8988T (cell line): ENCODE measurements at places on chromosomes 1 and 21.

DNA sequence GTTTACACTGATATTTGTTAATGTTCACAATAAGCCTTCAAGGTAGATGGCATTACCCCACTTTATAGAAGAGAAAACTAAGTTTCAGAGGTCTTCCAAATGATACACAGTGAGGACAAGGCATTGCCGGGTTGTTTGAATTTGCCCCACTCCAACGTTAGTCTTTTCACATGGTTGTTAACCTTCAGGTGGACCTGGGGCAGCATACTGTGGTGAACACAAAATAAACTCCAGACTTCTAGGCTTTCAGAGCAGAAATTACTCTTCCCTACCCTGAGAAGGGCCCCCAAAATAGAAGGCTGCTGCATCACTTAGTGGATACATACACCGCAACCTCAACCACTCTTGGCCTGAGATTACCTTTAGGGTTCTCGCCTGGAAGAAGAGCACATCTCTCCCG lies 3.4 kb upstream of the KHDRBS1 start:
- DNase-seq, result no peak

DNA sequence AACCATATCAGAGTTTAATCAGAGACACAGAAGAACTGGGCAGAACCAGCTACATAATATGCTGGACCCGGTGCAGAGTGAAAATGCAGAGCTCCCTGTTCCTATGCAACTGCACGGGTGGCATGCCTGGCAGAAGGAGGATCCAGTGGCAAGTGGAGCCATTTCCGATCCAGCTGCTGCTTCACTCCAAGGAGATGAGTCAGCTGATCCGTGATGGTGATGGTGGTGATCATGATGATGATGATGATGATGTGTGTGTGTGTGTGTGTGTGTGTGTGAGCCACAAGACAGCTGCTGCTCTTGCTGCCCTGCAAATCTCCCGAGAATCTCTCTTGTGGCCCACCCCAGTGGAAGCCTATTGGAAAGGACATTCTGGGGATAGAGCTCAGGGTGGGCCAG lies 133.0 kb downstream of the URB2 start:
- no peak for DNase-seq

GRCh38 chr1:93766451-93766850 lies 84.8 kb upstream of the BCAR3 start:
- no peak for DNase-seq

DNA sequence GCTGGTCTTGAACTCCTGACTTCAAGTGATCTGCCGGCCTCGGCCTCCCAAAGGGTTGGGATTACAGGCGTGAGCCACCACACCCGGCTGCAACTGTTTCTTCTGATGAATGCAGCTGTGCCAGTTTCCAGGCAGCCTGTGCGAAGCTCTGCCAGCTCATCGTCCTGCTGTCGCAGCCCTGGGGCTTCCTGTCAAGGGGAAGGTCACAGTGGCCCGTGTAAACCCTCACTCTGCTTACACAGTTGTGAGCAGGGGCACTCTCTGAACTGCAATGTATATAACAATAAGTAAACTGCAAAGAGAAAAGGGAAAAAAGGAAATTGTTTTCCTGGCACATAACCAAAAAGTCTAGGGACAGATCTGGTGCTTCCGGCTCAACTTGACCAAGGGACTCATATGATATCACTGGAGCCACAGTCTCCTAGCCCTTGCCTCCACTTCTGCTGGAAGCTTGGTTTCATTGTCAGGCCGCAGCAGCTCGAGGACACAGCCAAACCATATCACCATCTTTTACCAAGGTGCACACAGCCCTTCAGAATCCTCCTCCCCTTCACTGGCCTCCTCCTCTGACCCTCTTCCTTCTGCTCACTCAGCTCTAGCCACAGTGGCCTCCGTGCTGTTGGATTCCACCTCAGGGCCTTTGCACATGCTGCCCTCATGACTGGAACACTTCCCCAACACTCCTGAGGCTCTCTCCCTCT lies 22.8 kb upstream of the LBR start:
- DNase-seq, result no peak

DNA sequence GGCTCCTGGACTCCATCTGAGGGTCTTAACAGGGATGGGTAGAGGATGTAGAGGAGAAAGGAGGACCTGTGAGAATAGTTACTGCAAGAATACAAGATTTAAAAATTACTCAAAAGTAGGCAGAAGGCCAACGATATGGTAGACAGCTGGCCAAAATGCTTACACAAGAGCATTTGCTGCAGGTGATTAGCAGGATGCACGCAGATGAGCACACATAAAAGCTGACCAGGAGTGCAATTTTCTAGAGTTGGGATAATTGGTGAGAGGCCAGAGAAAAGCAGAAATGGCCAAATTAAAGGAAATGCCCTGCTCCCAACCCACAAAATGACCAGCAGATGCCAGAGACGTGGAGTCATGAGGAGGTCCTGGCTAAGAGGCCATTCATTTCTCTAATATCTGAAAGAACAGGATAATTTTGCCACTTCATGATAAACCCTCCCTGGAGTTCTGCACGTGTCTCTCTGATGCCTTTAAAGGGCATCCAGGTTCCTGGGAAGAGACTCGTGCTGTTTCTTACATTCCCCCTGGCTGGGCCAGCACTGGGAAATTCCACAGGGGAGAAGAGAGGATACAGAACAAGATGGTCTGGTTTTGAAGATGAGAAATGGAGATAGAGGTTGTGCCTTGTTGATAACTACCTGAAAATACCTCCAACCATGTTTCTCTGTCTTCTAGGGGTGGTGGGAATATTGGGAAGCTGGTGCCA lies 62.3 kb upstream of the KCNA3 start:
- DNase-seq, result no peak

DNA sequence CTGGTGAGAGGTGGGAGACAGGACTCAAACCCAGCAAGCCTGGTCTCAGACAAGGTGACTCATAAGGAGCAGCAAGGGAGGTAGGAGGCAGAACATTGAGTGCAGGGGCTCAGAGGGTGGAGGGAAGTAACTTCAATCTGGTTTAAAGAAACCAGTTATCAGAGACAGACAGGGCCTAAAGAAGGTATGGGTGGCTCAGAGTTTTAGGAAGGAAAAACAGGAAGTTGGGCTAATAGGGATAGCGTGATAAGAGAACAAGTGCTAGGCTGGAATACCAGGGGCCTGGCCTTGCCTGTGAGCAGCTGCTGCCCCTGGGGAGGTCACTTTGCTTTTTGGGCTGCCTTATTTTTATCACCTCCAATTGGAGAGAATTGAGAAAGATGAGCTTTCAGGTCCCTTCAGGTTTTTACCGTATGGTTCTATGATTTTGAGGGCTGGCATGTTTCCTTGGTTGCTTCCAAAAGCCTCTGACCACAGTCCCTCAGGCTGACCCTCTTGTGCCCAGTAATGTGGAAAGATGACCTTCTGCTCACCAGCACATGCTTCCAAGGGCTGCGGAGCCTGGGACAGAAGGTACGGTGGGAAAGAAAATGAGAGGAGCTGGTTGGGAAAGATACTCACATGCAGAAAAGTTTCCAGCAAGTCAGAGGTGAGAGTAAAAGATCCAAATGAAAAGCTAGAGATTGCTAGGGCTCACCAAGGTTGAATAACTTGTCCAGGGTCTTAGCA lies 77.0 kb downstream of the DDR2 start:
- no peak for DNase-seq

- DNase-seq, result no peak
These were observed 684.0 kb downstream of the NCAM2 start for GRCh38 chr21:21682172-21682571.

DNA sequence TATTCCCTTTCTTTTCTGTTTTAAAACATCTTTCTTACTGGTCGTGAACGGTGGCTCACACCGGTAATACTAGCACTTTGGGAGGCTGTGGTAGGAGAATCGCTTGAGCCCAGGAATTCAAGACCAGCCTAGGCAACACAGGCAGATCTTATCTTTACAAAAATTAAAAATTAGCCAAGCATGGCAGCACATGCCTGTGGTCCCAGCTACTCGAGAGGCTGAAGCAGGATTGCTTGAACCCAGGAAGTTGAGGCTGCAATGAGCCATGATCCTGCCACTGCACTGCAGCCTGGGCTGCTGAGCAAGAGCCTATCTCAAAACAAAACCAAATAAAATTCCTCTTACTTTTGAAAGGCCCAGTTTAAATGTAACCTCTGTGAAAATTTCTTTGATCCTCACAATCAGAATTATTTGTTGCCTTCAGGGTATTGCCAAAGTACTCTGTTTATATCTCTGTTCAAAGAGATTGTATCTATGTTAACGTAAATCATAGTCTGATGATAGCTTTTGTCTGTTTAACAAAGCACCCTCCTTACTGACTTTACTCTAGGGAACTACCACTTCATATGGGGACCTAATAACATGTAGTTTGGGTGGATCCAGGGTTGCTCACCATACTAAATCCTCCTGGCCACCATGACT lies 71.6 kb downstream of the RERE start:
- no peak for DNase-seq

DNA sequence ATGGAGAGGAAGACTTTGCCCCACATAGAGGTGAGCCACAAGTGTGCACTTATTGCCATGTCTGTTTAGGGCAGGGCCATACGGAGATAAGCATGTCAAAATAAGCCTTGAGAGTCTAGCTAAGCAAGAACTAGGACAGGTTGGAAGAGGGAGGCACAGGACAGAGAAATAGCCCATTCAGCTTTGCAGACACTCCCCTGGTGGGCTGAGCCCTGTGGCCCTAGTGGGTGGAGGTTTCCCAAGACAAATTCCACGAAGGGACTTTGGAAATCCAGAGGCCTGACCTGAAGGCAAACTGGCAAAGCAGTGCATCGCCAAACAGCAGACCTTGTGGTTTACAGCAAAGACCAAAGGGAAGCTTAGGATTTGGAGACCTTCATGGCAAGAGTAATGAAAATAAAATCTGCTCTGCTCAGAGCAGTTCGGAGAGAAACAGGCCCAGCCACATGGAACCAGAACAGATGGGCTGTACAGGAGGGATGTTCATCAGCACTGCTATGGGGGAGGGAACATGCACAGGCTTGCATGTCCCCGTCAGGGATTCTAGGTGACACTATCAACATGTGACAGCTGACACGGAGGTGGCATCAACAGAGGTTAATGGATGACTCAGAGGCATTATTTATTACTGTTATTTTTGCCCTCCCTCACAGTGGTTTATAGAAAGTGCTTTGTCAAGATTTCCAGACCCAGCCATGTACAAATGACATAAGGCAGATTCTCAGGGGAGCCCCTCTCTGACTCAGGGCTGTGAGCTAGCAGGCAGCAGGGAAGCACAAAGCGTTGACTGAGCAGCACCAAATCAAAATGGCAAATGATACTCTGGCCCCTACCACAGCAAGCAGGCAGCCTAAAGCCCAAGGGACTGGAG lies 90.1 kb upstream of the IRF2BP2 start:
- no peak for DNase-seq

DNA sequence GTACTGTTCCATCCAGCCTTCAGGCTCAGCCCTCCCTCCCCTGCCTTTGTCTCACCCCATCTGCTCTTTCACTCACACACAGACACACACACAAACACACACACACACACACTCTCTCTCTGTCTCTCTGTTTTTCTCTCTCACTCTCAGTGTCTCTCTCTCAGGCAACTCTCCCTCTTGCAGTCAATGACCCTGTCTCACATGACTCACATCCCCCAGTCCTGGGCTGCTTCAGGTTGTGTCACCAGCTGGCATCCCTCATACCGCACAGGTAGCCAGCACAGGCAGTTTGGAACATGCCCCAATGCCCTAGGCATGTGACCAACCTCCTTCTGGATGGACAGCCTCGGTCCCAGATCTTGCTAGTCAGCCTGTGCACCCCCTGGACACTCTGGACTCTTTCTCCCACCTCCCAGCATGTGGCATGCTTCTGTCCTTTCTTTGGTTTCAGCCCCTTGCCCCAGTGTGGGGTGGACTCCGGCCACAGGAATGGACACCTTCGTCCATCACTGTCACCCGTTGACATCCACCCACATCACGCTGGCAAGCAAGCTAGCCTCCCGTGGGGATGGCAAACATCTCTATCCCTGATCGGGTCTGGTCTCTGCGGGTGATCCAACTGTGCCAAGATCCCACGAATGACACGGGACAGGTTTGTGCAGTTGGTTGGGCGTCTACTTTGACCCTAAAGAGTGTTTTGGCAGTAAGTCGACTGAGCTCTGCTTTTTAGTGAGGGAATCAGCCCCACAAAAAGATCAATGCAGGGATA lies 23.4 kb upstream of the FCGR2A start:
- DNase-seq, result no peak

- no peak for DNase-seq
These were observed 6.1 kb downstream of the MRPS21 start for GRCh38 chr1:150299716-150300115.

- no peak for DNase-seq
These were observed 84.9 kb upstream of the KCNK2 start for GRCh38 chr1:214997685-214998084.

DNA sequence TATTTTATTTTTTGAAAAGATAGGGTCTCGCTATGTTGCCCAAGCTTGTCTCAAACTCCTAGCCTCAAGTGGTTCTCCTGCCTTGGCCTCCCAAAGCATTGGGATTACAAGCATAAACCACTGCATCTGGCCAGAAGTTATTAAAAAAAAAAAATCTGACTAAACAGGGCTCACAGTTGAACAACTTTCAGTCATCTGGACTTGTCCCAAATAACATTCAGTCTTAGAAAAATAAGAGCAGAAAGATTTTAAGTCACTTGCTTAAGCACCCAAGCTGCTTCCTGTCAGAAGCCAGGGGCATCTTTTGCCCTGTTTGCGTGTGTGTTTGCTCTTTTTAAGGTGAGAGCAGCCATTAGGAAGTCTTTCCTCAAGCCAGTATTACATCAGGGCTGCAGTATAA lies 286.8 kb downstream of the LMO4 start:
- DNase-seq, result no peak

DNA sequence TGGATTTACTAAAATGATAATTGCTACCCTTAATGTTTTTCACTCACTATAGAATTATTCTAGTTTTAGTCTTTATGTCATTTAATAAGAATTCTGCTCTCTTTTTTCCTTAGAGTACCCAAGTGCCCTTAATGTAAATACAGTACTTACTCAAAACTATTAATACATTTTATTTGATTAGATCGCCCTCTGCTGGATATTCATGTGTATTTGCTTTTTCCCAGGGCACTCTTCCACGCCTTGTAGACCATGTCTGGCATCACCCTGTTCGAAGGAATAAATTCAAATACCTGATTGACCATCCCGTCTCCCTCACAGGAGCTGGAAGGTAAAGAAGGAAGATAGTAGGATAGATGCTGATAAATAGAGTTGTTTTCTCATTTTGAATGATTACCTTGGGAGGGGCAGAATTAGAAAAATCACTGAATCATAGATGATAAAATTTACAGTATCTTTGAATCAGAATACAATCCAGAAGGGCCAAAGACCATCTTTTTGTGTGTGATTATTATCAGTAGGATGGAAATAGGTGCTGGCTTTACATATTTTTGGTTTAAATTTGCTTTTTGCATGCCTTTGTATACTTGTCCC lies 4.1 kb downstream of the AXDND1 start:
- DNase-seq, result peak; percentile 23

- no peak for DNase-seq
These were observed 24.5 kb upstream of the TNFRSF1B start for GRCh38 chr1:12142141-12142823.

- DNase-seq, result no peak
These were observed 106.3 kb downstream of the GALNT2 start for GRCh38 chr1:230173187-230173975.

GRCh38 chr1:174991473-174991872 lies 8.3 kb upstream of the CACYBP start:
- DNase-seq, result no peak
